ENCODE measurements at places on chromosomes 6 and 20.

DNA sequence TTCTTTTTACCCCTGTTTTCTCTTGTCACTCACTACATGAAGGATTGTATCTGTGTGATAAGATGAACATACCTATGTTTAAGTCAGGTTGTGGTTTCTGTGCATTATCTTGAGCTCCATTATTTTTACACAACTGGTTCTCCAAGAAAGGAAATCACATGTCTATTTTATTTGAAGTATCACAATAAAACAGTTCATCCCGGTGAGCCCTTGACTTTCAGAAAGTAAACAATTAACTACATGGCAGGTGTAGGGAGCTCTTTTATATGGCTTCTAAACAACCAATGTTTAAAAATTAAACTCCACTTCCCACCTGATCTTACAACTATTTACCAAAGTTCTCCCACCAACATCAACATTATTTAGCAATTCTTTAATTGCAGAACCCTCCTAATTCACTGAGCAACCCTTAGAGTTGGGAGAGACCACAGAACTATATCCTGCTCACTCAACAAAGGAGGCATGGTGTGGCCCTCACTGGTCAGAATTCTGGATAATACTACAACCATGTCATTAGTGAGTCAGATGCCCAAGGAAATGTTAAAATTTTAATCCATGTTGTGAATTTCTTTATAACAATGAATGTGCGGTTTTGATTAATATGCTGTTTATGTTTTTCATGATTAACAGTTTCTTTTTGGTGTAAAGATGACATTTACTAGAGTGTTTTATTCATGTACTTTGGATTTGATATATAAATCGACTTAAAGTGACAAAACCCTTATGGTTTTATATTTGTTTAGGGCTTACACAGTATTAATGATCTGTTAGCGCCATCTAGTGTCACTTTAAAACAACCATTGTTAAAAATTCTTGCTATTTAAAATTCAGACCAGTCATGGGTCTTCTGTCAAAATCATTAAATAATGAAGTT lies 50.0 kb upstream of the SCGN start:
- DNase-seq: no peak

DNA sequence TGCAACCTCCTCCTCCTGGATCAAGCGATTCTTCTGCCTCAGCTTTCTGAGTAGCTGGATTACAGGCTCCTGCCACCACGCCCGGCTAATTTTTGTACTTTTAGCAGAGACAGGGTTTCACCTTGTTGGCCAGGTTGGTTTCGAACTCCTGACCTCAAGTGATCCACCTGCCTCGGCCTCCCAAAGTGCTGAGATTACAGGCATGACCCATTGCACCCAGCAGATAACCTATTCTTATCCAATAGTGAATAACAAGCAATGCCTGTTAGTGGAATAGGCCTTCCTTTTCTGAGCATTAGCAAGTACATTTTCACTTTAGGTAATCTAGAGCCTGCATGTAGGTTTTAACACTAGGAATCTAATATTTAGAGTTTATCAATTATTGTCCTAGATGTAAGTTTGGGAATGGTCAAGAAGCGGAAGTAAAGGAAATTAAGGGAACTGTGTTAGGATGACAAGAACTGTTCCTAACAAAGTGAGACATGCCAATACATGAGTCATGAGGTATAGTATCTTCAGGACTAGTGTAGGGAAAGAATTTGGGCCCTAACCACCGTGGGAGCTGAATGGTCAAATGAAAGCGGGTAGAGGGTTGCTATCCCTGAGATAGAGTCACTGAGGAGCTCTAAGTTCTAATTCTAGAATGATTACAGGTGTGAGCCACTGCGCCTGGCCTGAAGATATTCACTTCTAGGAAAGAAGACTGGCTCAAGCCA lies 15.0 kb downstream of the BLTP3A start:
- no peak for DNase-seq

DNA sequence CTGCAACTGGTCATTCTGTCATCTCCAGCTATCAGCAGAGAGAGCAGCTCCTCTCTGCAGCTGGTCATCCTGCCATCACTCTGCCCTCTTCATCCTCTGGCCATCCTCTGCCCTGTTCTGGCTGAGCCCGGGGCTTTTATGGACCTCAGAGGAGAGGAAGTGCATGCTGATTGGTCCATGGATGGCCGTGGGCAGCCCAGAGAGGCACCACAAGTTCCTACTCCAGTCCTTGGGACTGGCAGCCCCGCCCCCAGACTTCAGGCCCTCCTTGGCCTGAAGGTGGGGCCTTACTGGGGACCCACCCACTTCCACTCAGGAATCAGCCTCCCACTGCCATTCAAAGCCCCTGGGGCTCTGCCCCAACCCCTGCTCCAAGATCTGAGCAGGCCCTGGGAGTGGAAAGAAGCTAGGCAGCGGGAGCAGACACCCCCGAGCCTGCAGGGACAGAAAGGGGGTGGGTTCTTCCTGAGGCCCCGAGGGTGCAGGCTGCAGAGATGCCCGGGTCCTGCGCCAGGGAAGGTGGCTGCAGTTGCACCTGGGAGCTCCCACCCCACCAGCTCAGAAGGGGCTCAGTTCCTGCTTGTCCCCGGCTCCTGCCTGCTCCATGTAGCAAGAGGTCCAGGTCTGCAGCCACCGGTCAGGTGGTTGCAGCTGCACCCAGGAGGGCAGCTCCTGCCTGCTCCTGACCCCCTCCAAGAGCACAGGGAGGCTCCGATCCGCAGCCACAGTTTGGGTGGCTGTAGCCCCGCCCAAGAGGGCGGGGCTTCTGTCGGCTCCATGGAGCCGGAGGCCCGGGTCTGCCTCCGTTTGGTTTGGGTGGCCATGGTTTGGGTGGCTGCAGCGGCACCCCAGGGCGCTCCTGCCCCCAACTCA lies 34.1 kb upstream of the HMGA1 start:
- DNase-seq: no peak

GRCh38 chr6:40164345-40164755 lies 230.1 kb upstream of the MOCS1 start:
- DNase-seq: no peak

DNA sequence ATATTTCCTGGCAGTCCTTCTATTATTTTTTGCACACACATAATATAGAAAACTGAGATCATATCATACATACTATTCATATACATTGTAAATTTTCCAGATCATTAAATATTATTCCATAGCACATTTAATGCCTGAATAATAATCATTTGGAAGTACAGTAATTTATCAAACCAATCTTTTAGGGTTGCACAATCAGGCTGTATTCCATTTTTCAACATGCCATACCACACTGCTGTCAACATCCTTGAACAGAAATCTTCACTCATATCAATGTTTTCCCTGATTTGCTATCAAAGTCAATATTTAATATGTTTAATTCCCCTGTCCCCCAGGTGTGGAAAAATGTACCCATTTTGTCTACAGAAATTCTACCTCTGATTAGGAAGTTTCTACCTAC lies 122.7 kb upstream of the ADGRF1 start:
- no peak for DNase-seq

DNA sequence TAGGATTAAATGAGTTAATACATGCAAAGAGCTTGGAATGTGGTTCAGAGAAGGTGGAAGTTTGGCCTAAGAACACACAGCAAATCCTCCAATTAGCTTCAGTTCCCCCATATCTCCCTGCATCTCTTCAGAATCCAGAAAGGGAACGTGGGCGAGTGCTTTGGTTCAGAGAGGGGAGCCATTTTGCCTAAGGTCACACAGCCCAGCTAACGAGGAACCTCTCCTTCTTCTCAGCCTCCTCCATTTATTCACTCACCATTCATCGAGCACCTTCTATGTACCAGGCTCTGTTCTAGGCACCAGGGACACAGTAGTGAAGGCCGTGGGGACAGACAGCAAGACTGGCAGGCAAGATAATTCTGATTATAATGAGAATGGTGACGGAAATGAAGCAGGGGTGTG lies 2.3 kb upstream of the CEBPB start:
- no peak for DNase-seq

DNA sequence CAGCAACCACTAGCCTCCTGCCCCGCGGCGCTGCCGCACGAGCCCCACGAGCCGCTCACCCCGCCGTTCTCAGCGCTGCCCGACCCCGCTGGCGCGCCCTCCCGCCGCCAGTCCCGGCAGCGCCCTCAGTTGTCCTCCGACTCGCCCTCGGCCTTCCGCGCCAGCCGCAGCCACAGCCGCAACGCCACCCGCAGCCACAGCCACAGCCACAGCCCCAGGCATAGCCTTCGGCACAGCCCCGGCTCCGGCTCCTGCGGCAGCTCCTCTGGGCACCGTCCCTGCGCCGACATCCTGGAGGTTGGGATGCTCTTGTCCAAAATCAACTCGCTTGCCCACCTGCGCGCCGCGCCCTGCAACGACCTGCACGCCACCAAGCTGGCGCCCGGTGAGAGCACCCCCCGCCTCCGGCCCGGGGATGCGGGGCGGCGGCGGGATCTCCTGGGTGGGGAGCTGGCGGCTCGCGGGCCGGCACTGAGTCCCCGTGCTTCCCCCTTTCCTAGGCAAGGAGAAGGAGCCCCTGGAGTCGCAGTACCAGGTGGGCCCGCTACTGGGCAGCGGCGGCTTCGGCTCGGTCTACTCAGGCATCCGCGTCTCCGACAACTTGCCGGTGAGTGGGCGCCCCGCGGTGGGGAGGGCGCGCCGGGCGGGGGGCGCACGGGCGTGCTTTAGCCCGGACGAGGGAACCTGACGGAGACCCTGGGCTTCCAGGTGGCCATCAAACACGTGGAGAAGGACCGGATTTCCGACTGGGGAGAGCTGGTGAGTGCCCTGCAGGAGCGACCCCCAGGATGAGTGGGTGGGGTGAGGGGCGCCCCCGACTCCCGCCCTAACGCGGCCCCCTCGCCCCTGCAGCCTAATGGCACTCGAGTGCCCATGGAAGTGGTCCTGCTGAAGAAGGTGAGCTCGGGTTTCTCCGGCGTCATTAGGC lies 585 bp downstream of the PIM1 start:
- no peak for DNase-seq

GRCh38 chr6:79072640-79073181 lies 5.3 kb downstream of the PHIP start:
- DNase-seq: no peak

- DNase-seq: no peak
Observed at GRCh38 chr6:158840465-158840864, 21.3 kb upstream of the EZR start.

DNA sequence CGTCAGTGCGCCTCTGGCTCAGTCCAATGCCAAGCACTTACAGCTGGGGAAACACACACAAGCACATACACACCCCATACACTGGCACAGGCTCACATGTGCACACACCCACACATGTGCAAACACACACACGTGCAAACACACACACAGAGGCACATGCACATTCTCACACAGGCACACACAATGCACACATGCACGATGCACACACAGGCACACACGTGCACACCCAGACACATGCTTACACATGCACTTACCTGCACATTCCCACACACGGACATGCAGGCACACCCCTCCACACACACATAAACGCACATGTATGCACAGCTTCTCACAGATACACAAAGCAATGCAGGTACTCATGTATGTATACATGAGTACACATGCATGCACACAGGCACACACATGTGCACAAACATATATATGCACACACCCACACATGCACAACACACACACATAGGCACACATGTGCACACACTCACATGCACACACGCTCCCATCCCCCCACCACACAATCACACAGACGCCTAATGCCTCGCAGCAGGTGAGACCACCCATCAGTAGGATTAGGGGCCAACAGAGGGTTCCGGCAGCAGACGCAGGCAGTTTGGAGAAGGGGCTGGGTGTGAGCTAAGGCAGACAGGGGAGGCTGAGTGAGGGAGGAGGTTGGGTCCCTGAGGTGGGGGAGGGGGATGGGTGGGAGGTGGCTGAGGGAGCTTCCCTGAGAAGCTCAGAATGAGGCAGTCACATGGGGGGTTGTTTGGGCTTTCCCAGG lies 71.2 kb upstream of the SLCO4A1 start:
- DNase-seq: no peak

DNA sequence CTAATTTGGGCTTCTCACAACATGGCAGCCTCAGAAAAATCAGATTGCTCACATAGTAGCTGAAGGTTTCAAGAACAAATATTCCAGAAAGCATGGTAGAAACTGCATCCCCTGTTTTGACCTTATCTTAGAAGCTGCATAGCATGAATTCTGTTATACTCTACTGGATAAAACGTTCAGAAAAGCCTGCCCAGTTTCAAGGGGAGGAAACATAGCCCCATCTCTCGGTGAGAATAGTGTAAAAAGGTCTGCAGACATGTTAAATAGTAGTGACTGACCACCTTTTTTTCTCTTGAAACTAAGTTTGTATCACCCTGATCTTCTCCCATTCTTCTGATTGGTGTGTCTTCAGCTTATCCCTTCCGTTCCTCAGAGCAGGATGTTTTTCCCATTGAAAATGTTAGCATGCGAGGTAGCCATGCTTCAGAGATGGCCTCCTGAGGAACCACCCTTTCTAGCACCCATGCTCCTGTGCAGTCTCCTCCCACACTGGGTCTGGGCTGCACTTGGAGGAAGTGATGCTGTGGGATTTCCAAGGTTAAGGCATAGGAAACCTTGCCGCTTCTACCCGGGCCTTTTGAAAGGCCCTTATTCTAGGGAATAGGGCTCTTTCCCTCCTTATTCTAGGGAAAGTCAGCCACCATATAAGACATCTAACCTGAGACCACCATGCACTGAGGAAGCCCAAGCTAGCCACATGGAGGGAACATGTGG lies 50.1 kb downstream of the MARCKS start:
- no peak for DNase-seq

DNA sequence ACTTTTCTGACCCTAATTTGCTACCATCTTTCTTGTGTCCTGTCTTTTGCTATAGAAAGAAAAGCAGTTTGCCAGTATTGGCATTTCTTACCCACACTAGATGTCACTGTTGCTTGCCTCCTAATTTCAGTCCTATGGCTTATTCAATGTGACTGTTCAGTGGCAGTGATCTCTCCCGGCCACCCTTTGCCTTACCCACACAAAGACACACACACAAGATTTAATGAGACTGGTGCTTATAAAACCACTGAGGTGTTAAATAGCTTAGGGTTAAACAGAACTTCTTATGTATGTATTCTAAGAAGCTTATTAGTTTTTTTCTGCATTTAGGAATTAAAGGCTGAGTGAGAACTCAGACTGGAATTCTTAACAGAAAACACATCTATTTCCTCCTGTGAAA lies 233.6 kb upstream of the ASCC3 start:
- DNase-seq: no peak

DNA sequence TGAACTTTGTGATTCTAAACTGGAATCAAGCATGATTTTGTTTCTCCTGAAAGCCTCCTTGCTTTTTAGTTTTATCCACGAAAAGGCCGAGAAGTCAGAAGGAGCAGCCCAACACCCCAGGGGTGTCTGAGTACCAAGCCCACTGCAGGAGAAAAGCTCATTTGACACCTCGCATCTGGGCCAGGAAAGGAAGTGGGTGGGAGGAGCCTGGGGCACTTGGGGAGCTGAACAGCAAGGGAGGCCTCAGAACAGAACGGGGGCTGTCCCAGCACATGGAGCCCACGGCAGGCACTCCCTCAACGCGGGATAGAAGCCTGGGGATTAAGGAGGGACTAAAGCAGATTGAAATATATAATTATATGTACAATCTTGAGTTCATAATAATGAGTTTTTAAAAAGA lies 6.6 kb downstream of the KIF25 start:
- no peak for DNase-seq
